ENCODE measurements at places on chromosomes 11 and 22.
A peak's percentile ranks its signal among the peaks of the same experiment; 100 is the strongest.

- no peak for DNase-seq
These were observed 1048.4 kb downstream of the TBC1D22A start for GRCh38 chr22:47810505-47811500.

DNA sequence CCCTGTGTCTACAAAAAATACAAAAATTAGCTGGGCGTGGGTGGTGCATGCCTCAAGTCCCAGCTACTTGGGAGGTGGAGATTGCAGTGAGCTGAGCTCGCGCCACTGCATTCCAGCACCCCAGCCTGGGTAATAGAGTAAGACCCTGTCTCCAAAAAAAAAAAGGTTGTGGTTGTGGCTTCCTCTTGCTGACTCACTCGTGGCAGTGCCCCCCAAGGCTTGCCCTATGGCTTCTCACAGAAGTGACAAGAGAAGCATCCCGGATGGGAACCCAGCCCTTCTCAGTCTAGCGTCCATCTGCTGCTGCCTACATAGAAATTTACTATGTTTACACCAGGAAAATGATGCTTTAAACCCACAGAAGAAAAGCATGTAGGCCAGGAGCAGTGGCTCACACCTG, 68.5 kb upstream of the PITPNB start:
- DNase-seq, result no peak

- no peak for DNase-seq
These were observed 10.1 kb downstream of the MCM5 start for GRCh38 chr22:35409783-35410662.

GRCh38 chr11:126123686-126124085, 61.0 kb upstream of the CDON start:
- no peak for DNase-seq

- no peak for DNase-seq
These were observed 11.8 kb downstream of the ROBO3 start for GRCh38 chr11:124876818-124877630.

DNA sequence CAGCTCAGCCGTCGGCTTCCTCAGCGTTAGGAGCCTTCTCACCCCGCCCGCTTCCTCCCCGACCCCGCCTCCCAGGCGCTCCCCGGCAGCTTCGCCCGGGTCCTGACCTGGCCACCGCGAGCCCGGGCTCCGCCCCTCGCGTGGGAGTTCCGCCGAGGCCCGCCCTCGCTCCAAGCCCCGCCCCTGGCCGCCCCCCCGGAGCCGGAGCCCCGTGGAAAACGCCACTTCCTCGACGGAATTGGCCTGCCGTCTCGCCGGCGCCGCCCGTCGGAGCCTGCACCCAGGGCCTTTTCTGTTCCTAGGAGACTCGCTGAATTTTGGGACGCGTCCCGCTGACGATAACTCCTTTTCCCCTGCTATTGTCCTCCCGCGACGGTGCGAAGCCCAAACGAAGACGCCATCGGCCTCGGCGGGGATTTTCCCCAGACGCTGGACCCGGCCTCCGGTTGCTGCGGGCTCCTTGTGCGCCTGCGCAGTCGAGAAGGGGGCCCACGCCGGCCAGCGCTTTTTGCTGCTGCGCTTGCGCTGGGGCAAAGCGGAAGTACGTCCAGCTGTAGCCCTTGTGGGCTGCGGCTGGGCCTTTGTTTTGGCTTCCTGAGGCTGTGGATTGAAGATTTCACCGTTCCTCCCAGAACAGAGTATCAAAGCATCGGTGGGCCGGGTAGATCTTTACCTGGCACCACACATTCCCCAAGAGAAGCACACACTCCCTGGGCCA, 10.0 kb downstream of the RELA start:
- DNase-seq, result peak; percentile 82

GRCh38 chr22:17013396-17014100, 5.5 kb upstream of the GAB4 start:
- no peak for DNase-seq

GRCh38 chr11:64713781-64714363, 9.1 kb downstream of the NRXN2 start:
- DNase-seq, result no peak

- no peak for DNase-seq
These were observed 29.3 kb upstream of the TCF20 start for GRCh38 chr22:42299586-42300258.

- no peak for DNase-seq
These were observed 10.4 kb downstream of the ASCL2 start for GRCh38 chr11:2259897-2260451.

GRCh38 chr11:4072668-4073285, 21.8 kb upstream of the RRM1 start:
- DNase-seq, result peak; percentile 63

- DNase-seq, result no peak
These were observed 16.0 kb downstream of the STARD10 start for GRCh38 chr11:72777755-72778278.

DNA sequence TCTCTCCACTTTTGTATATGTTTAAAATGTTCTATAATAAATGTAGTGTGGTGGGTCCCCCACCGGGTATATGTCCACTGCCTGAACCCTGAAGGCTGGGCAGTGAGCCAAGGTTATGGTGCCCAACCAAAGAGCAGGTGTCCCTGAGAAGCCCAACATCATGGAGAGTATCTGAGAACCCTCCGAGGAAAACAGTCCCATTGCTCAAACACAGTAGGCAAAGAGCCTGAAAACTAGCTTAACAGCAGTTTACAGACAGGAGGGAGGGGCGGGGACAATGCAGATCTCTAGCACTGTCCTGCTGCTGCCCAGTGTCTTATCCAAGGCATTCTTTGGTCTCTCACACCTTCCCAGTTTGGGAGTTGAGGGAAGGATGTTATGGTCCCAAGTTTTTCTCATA, 91.0 kb downstream of the TMPRSS5 start:
- no peak for DNase-seq

- peak; percentile 25 for DNase-seq
These were observed 29.4 kb downstream of the PACSIN2 start for GRCh38 chr22:42985531-42985905.

- DNase-seq, result no peak
These were observed 14.3 kb upstream of the BEST1 start for GRCh38 chr11:61935861-61936260.

DNA sequence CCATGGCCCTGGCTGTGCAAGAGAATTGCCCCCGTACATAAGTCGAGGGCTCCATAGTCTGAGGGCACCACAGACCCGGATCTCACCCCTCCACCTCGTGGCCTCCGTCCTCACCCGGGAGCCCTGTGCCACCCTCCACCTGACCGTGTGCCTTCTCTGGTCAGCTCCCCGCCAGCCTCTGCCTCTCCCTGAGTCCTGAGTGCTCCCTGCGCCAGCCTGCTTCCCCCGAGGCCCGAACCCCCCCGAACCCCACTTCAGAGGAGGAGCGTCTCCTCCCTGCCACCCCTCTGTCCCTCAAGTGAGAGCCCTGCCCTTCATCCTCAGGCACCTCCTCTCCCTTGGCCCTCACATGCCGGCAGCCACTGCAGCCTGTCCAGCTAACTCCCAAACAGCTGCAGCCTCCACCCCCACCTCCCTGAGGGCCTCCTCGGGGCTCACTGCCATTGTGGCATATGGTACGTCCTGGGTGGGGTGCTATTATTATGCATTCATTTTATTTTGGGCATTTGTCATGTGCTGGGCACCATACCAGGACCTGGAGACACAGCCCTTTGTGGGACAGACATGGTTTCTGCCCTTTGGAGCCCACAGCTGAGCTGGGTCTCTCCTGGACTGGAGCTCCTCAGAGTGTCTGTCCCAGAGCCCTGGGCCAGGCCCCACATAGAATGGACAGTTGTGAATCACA, 67.2 kb downstream of the MYO7A start:
- peak; percentile 19 for DNase-seq

DNA sequence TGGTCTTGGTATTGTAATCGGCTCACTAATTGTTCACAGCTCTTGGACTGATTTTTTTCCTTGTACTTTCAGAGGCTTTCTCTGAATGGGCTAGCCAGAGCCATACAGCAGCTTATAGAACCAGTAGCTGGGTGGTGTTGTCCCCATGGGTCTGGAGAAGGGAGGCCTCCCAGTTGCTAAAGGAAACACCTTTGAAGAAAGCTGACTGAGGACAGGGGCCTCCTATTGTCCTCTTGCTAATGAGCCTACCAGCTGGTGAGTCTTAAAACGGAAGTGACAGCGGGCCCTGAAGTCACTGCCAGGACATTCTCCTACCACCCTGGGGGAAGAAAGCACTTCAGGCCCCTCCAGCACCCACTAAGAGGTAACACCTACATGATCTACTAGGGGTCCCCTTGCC, 9.9 kb downstream of the FADS3 start:
- DNase-seq, result no peak

GRCh38 chr22:48872271-48873190, 955.1 kb downstream of the BRD1 start:
- DNase-seq, result no peak

- DNase-seq, result peak; percentile 10
These were observed 9.2 kb upstream of the MRGPRF start for GRCh38 chr11:69022260-69022659.

DNA sequence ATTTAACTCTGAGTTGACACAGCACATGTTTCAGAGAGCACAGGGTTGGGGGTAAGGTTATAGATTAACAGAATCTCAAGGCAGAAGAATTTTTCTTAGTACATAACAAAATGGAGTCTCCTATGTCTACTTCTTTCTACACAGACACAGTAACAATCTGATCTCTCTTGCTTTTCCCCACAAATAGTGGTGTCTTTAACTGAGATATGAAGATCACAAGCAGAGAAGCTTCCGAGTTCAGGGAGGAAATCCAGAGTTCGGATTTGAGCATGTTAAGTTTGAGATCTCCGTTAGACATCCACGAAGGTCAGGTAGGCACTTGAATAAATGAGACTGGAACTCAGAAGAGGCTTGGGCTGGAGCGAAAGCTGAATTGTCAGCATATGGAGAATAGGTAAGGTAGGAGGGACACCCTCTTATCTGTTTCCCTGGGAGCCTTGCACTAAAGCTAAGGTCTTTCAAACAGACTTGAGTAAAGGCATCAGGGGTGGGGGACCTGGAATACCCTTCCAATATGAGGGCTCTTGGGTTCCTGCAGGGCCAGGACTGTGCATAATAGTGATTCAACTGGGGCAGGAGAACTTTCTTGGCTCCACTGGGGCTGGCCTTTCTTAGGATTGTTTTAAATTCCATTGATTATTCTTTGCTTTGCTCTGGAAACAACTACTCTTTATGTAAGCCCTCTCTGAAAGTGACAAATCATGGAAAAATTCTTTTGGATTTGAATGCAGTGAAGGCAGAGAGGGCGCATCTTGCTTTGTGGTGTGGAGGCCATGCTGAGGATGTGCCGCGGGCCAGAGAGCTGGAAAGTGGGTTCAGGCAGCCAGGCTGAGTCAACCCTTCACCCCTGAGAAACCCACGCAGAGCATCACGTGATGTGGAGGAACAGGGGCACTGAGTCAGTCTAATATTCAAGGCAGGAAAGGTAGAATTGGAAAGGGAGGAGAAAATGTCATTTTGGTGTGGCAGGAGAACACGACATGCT, 62.7 kb upstream of the AMPD3 start:
- DNase-seq, result no peak

- DNase-seq, result no peak
These were observed 36.2 kb downstream of the PISD start for GRCh38 chr22:31625661-31626426.

DNA sequence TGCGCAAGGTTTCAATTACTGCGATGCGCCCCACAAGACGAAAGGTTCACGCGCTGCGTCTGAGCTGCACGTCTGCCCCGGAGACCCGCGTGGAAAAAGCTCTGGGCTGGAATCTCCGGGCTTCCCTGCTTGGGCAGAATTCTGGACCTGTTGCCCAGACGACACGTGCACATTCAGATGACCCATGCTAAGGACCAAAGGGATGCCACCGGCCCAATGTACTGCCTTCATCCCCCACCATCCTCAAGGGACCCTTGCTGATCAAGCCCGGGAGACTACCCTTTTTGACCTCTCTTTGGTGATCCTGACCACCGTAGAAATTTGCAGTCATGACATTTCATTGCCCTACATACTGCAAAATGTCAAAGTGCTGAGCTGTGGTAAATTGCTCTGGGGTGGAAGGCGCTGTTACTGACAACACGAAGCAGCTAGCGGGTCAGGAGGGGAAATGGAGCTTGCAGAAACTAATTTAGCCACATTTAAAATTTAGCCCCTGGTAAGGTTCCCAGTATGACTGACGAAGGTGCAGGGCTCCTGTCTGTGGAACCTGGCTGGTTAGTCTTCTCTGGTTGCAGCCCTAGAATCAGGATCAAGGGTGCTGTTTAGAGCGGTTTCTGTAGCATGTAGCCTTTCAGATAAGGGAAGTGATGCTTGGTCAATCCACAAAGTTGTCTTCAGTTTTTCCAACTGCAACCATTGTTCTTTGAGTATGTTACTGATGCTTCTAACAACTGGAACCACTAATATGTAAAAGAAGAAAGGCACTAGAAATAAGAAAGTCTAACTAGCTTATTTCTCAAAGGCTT, 81.9 kb downstream of the PRR5L start:
- no peak for DNase-seq

DNA sequence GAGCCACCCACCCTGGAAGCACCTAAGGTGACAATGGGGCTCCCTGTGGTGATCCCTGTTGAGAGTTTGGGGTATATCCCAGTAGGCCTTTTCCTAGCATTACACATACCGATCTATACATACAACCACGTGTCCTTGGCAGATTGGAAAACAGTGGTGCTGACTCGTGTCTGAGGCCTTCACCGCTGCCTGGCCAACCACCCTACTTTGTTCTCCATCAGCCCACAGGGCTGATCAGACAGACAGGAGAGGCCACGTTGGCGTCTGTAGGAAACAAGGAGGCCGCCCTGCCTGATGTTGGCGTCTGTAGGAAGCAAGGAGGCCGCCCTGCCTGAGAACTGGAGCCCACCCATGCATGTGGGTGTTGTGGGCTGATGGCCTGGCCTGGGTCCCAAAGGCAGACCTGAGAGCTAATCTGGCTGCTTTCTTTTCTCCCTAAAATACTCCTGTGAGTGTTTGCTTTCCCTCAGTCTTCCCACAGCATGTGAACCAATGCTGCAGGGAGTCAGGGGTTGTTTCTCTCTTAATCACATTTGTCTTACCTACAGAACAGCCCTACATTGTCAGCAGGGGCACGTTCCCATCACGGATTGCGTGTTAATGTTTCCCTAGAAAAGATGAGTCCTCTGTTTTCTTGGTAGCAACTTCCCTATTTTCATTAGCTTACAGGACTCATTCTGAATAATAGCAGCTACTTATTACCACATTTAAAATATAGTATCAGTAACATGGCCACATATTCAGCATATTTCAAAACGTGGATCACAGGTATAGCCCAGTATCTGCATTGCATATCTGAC, 57.2 kb downstream of the SBF1 start:
- no peak for DNase-seq

- DNase-seq, result no peak
These were observed 180.5 kb upstream of the ZBED5 start for GRCh38 chr11:11038352-11038751.

DNA sequence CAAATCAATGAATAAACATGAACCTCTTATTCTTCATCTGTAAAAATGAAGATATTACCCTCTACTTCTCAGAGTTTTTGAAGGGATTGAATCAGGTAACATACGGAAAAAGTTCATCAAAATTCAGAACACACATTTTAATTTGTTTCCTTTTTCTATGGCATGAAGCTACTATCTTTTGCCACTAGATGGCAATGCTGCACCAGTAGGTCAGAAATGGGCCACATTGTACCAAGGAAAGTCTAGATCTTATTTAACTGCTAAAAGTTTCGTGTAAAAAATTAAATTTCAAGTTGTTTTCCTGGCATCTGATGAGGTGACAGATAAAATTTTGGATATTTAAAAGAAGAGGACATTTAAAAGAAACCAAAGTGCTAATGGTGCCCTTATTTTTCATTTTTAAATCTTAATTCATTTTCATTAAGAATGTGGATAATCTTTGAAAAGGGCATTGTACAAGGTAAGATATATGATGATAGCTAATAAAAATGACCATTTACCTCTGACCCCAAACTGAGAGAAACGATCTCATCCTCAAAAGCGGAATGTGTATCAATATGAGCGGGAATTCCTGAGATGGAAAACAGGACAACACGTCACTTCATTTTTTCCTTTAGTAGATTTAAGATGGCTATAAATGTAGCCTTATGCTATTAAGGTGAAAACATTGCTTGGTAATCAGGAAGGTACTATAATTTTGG, 16.1 kb downstream of the ALKBH8 start:
- peak; percentile 1 for DNase-seq
